Activated CD4-positive, alpha-beta T cell treated with anti-CD3 and anti-CD28 coated beads, Interleukin-2, amount 10 ng/mL, durations not matched to agents 24 days and 14 days (primary cell): ENCODE measurements at places on chromosomes 3 and 15. TPM values are rescaled to one million over a fixed set of nuclear protein-coding genes. Genes with fewer than 3 reads are reported as not detected.

DNA sequence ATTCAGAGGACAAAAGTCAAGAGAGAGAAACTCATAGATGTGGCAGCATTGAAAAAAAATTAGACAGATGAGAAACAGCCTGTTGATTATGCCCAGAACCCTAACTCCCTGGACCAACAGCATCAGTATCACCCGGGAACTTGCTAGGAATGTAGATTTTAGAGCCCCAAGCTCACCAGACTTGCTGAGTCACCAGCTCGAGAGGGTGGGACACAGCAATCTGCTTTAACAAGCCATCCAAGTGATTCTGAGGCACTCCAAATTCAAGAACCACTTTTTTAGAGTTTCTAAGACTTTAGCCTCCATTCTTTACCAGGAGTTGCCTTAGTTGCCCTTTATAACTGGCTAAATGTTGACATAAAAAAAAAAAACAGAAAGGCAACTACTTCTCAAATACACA lies 70.9 kb downstream of the CGGBP1 start:
- no peak overlapping the region for H3K27ac ChIP-seq
- H3K27me3 ChIP-seq, result peaks cover 3% of the 10 kb centered on the region
- peak; percentile 24 for DNase-seq
- no peaks in the 10 kb centered on the region for H3K4me1 ChIP-seq
- H3K4me3 ChIP-seq, result no peak overlapping the region

- no peak for DNase-seq
- peaks cover 7% of the 10 kb centered on the region for H3K4me1 ChIP-seq
- peaks cover 17% of the 10 kb centered on the region for H3K27me3 ChIP-seq
Measured at GRCh38 chr3:15339786-15340215, 7.4 kb upstream of the SH3BP5 start.

DNA sequence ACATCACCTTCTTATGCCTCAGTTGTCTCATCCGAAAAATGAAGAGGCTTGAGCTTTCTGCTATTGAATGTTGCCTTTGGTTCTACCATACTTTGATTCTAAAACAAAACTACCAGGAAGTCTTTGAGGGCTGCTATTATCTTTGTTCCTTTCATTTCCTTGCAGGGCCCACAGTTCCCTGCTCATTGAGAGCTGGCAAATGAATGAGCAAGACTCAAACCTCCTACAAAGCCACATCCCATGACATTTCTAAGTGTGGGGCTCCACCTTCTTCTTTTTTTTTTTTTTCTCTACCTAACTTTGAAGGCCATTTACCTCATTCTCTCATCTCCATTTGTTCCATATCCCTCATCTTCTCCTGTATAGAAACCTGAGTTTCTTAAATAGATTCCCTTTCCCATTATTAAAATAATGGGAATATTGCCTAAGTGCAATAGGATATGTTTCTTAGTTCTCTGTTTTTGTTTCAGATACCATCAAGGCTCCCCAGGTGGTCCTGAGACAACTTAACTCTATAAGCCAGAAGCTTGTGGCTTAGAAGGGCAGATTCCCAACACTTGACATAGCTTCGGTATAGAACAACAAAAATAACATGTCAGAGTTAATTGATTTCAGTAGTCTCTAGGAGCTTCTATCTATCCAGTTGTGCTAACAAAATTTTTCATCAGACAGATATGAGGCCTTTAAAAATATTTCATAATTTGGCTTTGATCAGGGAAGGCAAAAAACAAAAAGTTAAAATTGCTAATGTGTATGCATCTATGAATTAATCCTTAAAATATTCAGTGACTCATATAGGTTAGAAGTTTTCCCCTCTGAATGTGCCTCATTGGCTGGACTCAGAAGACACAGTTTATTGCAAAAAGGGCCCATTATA lies 951.6 kb downstream of the TUSC7 start:
- no peaks in the 10 kb centered on the region for H3K36me3 ChIP-seq
- DNase-seq, result no peak
- no peaks in the 10 kb centered on the region for H3K4me1 ChIP-seq
- H3K27ac ChIP-seq, result no peak overlapping the region

- H3K27ac ChIP-seq, result no peak overlapping the region
- H3K27me3 ChIP-seq, result peaks cover 3% of the 10 kb centered on the region
- no peak overlapping the region for H3K4me3 ChIP-seq
- no peaks in the 10 kb centered on the region for H3K4me1 ChIP-seq
- peak; percentile 41 for DNase-seq
Measured at GRCh38 chr3:38958026-38958720, 93.6 kb downstream of the SCN11A start.

- H3K36me3 ChIP-seq, result no peaks in the 10 kb centered on the region
- H3K4me1 ChIP-seq, result no peaks in the 10 kb centered on the region
- no peak for DNase-seq
- no peak overlapping the region for H3K27ac ChIP-seq
- H3K4me3 ChIP-seq, result no peak overlapping the region
Measured at GRCh38 chr3:151093905-151094304, 8.4 kb downstream of the MED12L start.

GRCh38 chr15:57309856-57310760 lies 66.2 kb upstream of the CGNL1 start:
- peaks cover 8% of the 10 kb centered on the region for H3K27me3 ChIP-seq
- no peak overlapping the region for H3K27ac ChIP-seq
- H3K36me3 ChIP-seq, result no peaks in the 10 kb centered on the region
- no peak for DNase-seq
- H3K4me3 ChIP-seq, result no peak overlapping the region

GRCh38 chr15:41367418-41367817 lies 34.7 kb downstream of the NUSAP1 start:
- peaks cover 3% of the 10 kb centered on the region for H3K4me1 ChIP-seq
- H3K36me3 ChIP-seq, result peaks cover 59% of the 10 kb centered on the region
- DNase-seq, result no peak
- no peak overlapping the region for H3K4me3 ChIP-seq

DNA sequence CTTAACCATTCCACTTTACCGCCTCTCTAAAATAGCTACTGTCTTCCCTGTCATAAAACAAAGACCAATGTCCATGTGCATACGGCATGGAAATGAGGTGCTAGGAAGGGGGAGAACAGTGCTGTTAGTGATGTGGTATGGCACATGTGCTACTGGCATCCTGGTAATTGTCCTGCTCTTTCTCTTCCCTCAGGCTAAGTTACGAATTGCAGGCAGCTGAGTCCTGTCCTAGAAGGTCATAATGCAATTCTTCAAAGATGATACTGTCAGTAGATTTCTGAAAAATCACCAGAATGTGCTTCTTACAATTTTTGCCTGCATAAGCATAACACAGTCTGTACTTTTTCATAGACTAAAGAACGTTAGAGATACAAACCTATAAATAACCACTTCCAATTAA lies 216.8 kb downstream of the RSL24D1 start:
- no peaks in the 10 kb centered on the region for H3K27me3 ChIP-seq
- no peak overlapping the region for H3K4me3 ChIP-seq
- DNase-seq, result no peak
- H3K27ac ChIP-seq, result no peak overlapping the region

- H3K4me1 ChIP-seq, result no peaks in the 10 kb centered on the region
- H3K36me3 ChIP-seq, result no peaks in the 10 kb centered on the region
- H3K4me3 ChIP-seq, result no peak overlapping the region
- no peak overlapping the region for H3K27ac ChIP-seq
- no peak for DNase-seq
Measured at GRCh38 chr15:38190501-38190900, 62.1 kb upstream of the SPRED1 start.

DNA sequence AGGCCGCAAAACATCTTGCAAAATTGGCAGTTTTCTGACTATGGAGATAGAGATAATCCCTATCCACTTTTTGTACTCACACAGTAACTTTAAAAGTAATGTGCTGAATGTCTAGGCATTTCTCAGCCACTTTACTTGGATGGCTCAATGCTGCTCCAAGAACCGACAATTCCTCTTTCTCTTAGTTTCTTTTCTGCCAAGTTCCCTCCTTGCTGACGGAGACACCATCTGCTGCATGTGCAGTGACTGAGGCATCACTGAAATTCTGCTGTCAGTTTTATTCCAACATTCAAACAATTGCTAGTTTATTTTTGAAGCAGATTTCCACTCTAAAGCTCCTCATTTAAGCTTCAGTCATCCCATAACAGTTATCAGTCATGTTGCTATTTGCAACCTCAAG lies 116.0 kb upstream of the RBMS3 start:
- peaks cover 4% of the 10 kb centered on the region for H3K27me3 ChIP-seq
- H3K4me3 ChIP-seq, result no peak overlapping the region
- H3K4me1 ChIP-seq, result peaks cover 2% of the 10 kb centered on the region
- H3K27ac ChIP-seq, result no peak overlapping the region
- peaks cover 2% of the 10 kb centered on the region for H3K36me3 ChIP-seq
- DNase-seq, result no peak

GRCh38 chr3:153182501-153183293 lies 20.7 kb downstream of the RAP2B start:
- H3K36me3 ChIP-seq, result peaks cover 1% of the 10 kb centered on the region
- peaks cover 7% of the 10 kb centered on the region for H3K4me1 ChIP-seq
- peaks cover 2% of the 10 kb centered on the region for H3K27me3 ChIP-seq

GRCh38 chr3:102361101-102361500 lies 73.7 kb upstream of the ZPLD1 start:
- H3K4me3 ChIP-seq, result no peak overlapping the region
- H3K36me3 ChIP-seq, result no peaks in the 10 kb centered on the region
- no peaks in the 10 kb centered on the region for H3K27me3 ChIP-seq
- no peaks in the 10 kb centered on the region for H3K4me1 ChIP-seq

GRCh38 chr3:189232790-189233189 lies 61.0 kb downstream of the TPRG1 start:
- H3K4me1 ChIP-seq, result peaks cover 13% of the 10 kb centered on the region
- no peak overlapping the region for H3K27ac ChIP-seq
- peaks cover 13% of the 10 kb centered on the region for H3K27me3 ChIP-seq

DNA sequence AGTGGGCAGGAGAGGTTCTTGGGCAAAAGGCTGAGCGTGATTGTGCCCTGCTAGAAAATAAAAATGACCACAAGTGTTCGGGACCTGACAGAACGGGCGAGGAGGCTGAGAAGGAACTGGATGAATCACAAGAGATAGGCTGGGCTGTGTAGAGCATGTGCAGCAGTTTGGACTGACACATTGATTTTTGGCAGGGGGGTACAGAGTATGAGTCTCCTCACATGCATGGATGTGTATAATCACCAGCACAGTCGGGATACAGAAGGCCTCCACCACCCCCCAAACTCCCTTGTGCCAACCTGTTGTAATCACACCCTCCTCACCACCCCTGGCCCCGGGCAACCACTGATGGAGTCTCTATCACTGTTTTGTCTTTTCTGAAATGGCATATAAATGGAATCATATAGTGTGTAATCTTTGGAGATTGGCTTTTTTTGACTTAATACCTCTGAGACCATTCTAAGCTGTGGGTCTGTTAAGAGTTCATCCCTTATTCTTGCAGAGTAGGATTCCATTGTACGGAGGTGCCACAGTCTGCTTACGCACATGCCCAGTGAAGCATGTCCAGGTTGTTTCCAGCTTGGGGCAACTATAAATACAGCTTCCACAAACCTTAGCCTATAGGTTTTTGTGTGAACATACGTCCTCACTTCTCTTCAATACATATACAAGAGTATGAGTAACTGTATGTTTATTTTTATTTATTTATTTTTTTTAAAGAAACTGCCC lies 438.8 kb downstream of the FOXP1 start:
- H3K4me3 ChIP-seq, result no peak overlapping the region
- no peaks in the 10 kb centered on the region for H3K27me3 ChIP-seq
- no peak overlapping the region for H3K27ac ChIP-seq
- H3K4me1 ChIP-seq, result peaks cover 2% of the 10 kb centered on the region

DNA sequence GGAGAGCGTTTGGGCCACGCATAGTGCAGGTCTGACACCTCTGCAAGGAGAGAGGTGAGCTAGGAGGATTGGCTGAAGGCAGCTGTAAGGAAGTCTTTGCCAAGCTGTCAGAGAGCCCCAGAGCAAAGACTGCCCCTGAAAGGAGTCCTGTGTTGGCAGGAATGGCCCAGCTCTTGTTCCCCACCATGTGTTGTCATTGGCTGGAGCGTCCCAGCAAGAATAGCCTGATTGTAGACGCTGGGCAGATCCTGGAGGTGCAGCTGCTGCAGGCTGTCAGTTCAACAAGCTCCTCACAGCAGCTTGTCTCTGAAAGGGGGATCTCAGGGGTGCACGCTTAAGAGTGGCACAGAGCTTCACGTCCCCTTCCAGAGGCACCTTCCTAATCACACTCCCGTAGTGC lies 237.6 kb downstream of the FEZF2 start:
- no peak overlapping the region for H3K4me3 ChIP-seq
- H3K4me1 ChIP-seq, result no peaks in the 10 kb centered on the region
- peaks cover 2% of the 10 kb centered on the region for H3K27me3 ChIP-seq
- H3K27ac ChIP-seq, result no peak overlapping the region
- no peak for DNase-seq

DNA sequence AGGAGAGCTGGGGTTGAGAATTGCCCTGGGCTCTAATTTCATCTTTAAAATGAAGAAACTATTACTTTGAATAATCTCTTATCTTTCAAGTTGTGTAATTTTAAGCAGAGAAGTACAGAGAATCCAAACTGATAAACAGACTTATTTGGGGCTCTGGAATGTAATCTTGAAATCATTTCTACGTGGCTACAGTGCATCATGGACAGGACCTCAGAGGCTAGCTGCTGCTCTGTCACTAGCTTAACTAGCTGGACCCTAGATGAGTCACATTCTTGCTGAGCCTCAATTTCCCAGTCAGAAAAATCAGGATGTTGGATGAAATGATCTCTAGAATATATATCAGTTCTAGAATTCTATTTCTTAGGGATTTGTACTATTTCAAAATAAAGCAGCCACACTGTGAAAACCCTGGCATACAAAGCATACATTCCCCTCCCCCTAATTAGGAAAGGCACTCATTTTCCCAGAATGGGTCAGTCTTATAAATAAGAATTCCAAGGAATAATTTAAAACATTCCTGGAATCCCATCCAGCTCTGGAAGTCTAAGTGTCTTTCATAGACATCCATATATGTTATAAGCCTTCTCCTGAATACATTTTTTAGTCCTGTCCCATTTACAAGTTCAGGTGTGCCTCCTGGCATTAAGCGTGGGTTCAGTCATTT lies 47.2 kb downstream of the RASGRP1 start:
- H3K36me3 ChIP-seq, result peaks cover 67% of the 10 kb centered on the region
- H3K27ac ChIP-seq, result peak overlapping the region; percentile 77
- H3K4me3 ChIP-seq, result no peak overlapping the region

GRCh38 chr15:89760303-89761008 lies 9.4 kb upstream of the MESP1 start:
- peaks cover 5% of the 10 kb centered on the region for H3K4me1 ChIP-seq
- H3K4me3 ChIP-seq, result no peak overlapping the region
- peaks cover 3% of the 10 kb centered on the region for H3K27me3 ChIP-seq
- H3K27ac ChIP-seq, result no peak overlapping the region

GRCh38 chr3:44280631-44281030 lies 38.9 kb downstream of the TOPAZ1 start:
- no peak overlapping the region for H3K4me3 ChIP-seq
- no peaks in the 10 kb centered on the region for H3K36me3 ChIP-seq
- no peaks in the 10 kb centered on the region for H3K4me1 ChIP-seq
- DNase-seq, result no peak

GRCh38 chr15:66864871-66865281 lies 162.8 kb downstream of the SMAD6 start:
- H3K27ac ChIP-seq, result no peak overlapping the region
- H3K4me1 ChIP-seq, result peaks cover 8% of the 10 kb centered on the region
- H3K27me3 ChIP-seq, result peaks cover 26% of the 10 kb centered on the region
- no peak for DNase-seq

Gene UROC1
- not detected in 2 replicates for total RNA-seq

Gene MESP2
- total RNA-seq, result 0.24 TPM in 1 of 2 replicates, not detected in the other

Gene UBAP1L
- total RNA-seq, result 6.3 and 6.6 TPM in 2 replicates

Gene MRAS
- total RNA-seq, result 0.07 TPM in 1 of 2 replicates, not detected in the other

Gene IL5RA
- not detected in 2 replicates for total RNA-seq
